ENCODE measurements at places on chromosomes 3 and 15. TPM values are rescaled to one million over a fixed set of nuclear protein-coding genes. Genes with fewer than 3 reads are reported as not detected.
A peak's percentile ranks its signal among the peaks of the same experiment; 100 is the strongest.

GRCh38 chr15:40427188-40427587, 13.6 kb upstream of the BAHD1 start:
- H3K27ac ChIP-seq = no peak overlapping the region
- DNase-seq = no peak
- no peaks in the 10 kb centered on the region for H3K4me1 ChIP-seq
- H3K27me3 ChIP-seq = no peaks in the 10 kb centered on the region

GRCh38 chr15:90141646-90142045, 39.4 kb upstream of the IDH2 start:
- no peak overlapping the region for H3K4me3 ChIP-seq
- H3K27me3 ChIP-seq = no peaks in the 10 kb centered on the region
- no peaks in the 10 kb centered on the region for H3K36me3 ChIP-seq
- no peak for DNase-seq

DNA sequence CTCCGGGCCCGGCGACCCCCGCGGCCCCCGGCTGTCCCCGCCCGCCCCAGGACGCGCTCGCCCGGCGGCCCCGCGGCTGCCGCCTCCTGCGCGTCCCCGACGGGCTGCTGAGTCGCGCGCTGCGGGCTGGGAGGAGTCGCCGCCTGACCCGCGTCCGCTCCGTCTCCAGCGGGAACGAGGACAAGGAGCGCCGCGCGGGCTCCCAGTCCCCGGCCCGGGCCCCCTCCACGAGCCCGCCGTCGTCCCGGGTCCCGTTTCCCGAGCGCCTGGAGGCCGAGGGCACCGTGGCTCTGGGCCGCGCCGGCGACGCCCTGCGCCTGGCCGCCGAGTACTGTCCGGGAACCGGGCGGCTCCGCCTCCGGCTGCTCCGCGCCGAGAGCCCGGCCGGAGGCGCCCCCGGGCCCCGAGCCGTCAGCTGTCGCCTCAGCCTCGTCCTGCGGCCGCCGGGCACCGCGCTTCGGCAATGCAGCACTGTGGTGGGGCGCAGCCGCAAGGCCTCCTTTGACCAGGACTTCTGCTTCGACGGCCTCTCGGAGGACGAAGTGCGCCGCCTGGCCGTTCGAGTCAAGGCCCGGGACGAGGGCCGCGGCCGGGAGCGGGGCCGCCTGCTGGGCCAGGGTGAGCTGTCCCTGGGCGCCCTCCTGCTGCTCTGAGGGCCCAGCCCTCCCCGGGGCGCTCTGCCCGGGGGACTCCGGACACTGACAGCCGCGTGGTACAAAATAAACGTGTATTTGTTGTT, 1.5 kb downstream of the C2CD4A start:
- no peak overlapping the region for H3K27ac ChIP-seq
- no peaks in the 10 kb centered on the region for H3K27me3 ChIP-seq
- peaks cover 17% of the 10 kb centered on the region for H3K4me1 ChIP-seq
- no peak for DNase-seq

- no peaks in the 10 kb centered on the region for H3K27me3 ChIP-seq
- no peak overlapping the region for H3K4me3 ChIP-seq
- H3K27ac ChIP-seq = no peak overlapping the region
- DNase-seq = no peak
These were observed 364.1 kb upstream of the TBL1XR1 start for GRCh38 chr3:177561365-177561764.

- H3K4me1 ChIP-seq = peaks cover 2% of the 10 kb centered on the region
- no peaks in the 10 kb centered on the region for H3K36me3 ChIP-seq
- H3K27ac ChIP-seq = no peak overlapping the region
- no peak for DNase-seq
These were observed 40.9 kb upstream of the MRPL3 start for GRCh38 chr3:131543714-131544113.

GRCh38 chr15:89406940-89407607, 72.5 kb upstream of the POLG start:
- H3K4me3 ChIP-seq = no peak overlapping the region
- peaks cover 63% of the 10 kb centered on the region for H3K4me1 ChIP-seq
- H3K27me3 ChIP-seq = peaks cover 100% of the 10 kb centered on the region
- H3K27ac ChIP-seq = no peak overlapping the region
- H3K36me3 ChIP-seq = no peaks in the 10 kb centered on the region
- no peak for DNase-seq

DNA sequence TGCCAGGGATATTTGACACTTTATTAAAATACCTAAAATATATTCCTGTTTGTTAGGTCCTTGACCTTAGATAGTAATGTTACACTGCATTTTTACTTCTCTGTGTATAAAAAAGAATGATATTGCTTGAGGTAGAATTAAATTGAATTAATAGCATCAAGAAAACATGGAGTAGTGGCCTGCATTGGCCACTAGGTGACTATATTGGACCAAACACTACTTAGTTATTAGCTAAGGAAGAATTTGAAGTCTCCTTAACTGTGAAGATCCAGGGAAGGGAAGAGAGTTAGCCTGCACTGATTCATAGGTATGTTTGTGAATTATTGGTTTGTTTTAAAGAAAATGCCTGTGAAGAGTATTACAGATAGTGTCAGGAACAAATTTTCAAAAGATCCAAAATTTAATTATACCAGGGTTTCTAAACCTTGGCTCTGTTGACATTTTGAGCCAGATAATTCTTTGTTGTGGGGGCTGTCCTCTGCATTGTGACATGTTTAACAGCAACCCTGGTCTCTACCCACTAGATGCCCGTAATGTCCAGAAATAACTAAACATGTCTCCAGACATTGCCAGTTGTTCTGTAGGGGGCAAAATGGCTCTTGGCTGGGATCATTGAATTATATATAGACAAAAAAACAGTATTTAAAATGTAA, 103.6 kb upstream of the THSD4 start:
- H3K4me3 ChIP-seq = no peak overlapping the region
- no peaks in the 10 kb centered on the region for H3K4me1 ChIP-seq
- no peaks in the 10 kb centered on the region for H3K27me3 ChIP-seq
- no peaks in the 10 kb centered on the region for H3K36me3 ChIP-seq
- no peak for DNase-seq

GOLGA6A gene
- not detected for total RNA-seq

FBXL2 gene
- 4.0 TPM for total RNA-seq

- no peak overlapping the region for H3K27ac ChIP-seq
- no peaks in the 10 kb centered on the region for H3K27me3 ChIP-seq
- H3K4me3 ChIP-seq = no peak overlapping the region
These were observed 50.4 kb upstream of the RGMA start for GRCh38 chr15:93139436-93139835.

SLC12A1 gene
- not detected for total RNA-seq

DNA sequence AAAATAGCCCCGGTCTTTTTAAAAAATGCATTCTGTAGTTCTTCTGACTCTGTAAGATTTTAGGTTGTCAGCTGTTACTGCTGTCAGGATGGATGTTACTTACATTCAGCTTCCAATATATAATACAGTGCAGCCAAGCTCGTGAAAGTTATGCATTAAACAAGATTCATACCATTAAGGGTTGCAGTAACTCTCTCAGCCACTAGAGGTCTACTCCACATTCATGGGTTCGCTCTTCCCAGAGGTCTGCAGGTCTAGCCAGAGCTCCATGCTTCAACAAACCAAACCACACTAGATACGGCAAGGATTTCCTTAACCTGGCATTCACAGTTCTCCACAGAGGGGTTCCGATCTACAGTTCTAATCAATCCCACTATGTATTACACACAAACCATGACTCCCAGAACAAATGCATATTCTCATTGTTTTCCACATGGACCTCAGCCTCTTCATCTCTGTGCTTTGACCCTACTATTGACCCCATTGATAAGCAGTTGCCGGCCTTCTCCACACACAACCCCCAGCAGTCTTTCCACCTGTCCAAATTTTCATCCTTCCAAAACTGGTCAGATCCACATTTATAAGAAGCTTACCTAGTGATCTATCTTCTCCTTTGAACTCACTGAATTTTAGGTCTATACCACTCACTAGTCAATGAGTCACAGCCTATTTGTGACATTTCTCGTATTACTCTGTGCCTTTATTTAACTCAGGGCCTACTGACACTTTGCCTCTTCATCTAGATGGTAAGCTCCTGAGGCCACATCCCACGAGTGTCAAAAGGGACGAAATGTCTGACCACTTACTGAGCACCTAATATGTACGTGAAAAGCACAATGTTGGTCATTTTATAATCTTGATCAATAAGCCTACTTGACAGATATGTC, 33.7 kb downstream of the RORA start:
- no peaks in the 10 kb centered on the region for H3K27me3 ChIP-seq
- no peak overlapping the region for H3K4me3 ChIP-seq
- no peaks in the 10 kb centered on the region for H3K4me1 ChIP-seq
- DNase-seq = no peak
- no peaks in the 10 kb centered on the region for H3K36me3 ChIP-seq

- H3K36me3 ChIP-seq = peaks cover 10% of the 10 kb centered on the region
- H3K27me3 ChIP-seq = no peaks in the 10 kb centered on the region
- no peak overlapping the region for H3K4me3 ChIP-seq
- DNase-seq = no peak
These were observed 5.8 kb upstream of the TMEM41A start for GRCh38 chr3:185504636-185505035.

DNA sequence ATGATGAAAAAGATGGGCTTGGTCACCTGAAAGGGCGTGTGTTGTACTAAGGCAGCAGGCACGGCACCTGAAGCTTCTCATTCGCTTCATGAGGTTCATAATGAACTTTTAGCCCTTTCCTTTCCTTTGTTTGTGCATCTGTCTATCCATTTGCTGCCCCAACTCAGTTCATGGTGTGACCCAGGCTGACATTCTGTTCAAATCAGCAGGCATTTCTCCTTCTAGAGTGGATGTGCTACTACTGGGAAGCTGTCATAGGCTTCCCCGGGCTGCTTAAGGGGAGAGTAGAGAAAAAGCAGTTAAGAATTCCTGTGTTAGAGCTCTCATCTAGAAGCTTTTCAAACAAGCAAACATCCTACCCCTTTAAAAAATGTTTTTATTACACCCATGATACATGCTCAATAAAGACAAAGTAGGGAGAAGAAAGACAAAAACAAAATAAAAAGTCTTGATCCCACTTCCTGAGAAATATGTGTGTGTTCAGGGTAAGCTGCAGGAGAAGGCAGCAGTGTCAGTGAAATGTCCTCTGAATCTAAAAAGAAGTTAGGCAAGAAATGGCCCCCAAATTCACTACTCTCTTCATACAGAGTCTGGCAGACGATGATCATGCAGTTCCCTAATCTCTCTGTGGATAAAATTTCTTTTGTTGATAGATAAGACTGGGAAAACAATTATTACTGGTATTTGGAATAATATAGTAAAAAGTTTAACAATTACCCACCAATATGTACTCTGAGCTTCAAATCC, 136.9 kb upstream of the PFN2 start:
- no peak overlapping the region for H3K4me3 ChIP-seq
- H3K36me3 ChIP-seq = no peaks in the 10 kb centered on the region
- no peak for DNase-seq
- no peaks in the 10 kb centered on the region for H3K4me1 ChIP-seq

GRCh38 chr3:81476692-81477091, 284.8 kb downstream of the GBE1 start:
- no peaks in the 10 kb centered on the region for H3K36me3 ChIP-seq
- H3K27me3 ChIP-seq = no peaks in the 10 kb centered on the region
- H3K4me3 ChIP-seq = no peak overlapping the region
- H3K27ac ChIP-seq = no peak overlapping the region
- no peaks in the 10 kb centered on the region for H3K4me1 ChIP-seq

GRCh38 chr3:14369675-14370669, 32.4 kb upstream of the SLC6A6 start:
- DNase-seq = no peak
- H3K27me3 ChIP-seq = peaks cover 48% of the 10 kb centered on the region
- H3K4me3 ChIP-seq = no peak overlapping the region
- H3K36me3 ChIP-seq = no peaks in the 10 kb centered on the region
- H3K27ac ChIP-seq = peak overlapping the region; percentile 69
- peaks cover 41% of the 10 kb centered on the region for H3K4me1 ChIP-seq

GRCh38 chr15:70210076-70210475, 112.4 kb upstream of the TLE3 start:
- no peak overlapping the region for H3K27ac ChIP-seq
- peaks cover 10% of the 10 kb centered on the region for H3K4me1 ChIP-seq
- H3K36me3 ChIP-seq = no peaks in the 10 kb centered on the region
- no peak for DNase-seq

DNA sequence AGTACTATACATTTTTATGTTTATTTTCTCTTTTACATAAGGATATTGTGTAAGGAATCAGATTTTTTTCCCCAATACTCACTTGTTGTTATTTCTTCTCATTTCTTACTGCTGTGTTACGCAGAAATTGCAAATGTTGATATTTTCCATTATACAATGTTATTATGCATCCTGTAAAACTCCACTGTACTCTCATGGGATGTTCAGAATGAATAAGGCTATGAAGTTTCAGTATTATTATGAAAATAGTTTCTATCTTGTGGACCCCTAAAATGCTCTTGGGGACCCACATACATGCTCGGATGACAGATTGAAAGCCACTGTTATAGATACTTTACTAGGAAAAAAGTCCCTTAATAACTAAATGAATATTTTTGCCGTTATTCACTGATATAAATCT, 329.4 kb downstream of the EPHA3 start:
- no peaks in the 10 kb centered on the region for H3K36me3 ChIP-seq
- no peaks in the 10 kb centered on the region for H3K27me3 ChIP-seq
- H3K4me1 ChIP-seq = no peaks in the 10 kb centered on the region
- H3K4me3 ChIP-seq = no peak overlapping the region
- no peak for DNase-seq
- no peak overlapping the region for H3K27ac ChIP-seq

SEMA6D gene
- total RNA-seq = 1.3 TPM

ARPIN gene
- total RNA-seq = 11.0 TPM

HESX1 gene
- total RNA-seq = not detected

SMC4 gene
- 94.8 TPM for total RNA-seq

UBE2E2 gene
- total RNA-seq = 40.6 TPM

DNA sequence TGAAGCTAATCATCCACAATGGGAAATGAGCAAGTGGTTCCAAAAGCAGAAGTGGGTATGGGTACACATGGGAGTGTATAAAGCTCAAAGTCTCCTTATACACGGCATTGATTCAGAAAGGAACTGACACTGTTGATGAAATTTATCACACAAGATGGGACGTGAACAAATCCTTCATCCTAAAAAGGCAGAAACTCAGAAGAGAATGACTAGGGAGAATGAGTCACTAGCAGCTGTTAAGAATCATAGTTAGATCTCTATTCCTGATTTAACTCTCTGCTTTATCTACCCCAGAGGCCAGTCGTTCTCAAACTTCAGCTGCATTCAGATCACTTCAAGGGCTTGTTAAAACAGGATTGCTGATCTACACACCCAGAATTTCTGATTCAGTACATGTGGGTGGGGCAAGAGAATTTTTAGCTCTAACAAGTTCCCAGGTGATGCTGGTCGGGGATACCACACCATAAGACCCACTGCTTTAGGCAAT, 97.7 kb upstream of the PHLDB2 start:
- DNase-seq = no peak
- H3K27ac ChIP-seq = peak overlapping the region; percentile 91
- no peak overlapping the region for H3K4me3 ChIP-seq
- no peaks in the 10 kb centered on the region for H3K36me3 ChIP-seq

ARRDC4 gene
- total RNA-seq = 24.6 TPM

- no peaks in the 10 kb centered on the region for H3K36me3 ChIP-seq
- no peak overlapping the region for H3K4me3 ChIP-seq
- no peak overlapping the region for H3K27ac ChIP-seq
- no peak for DNase-seq
- no peaks in the 10 kb centered on the region for H3K27me3 ChIP-seq
These were observed 102.1 kb downstream of the TGFBR2 start for GRCh38 chr3:30708472-30708871.

- no peaks in the 10 kb centered on the region for H3K36me3 ChIP-seq
- no peaks in the 10 kb centered on the region for H3K4me1 ChIP-seq
- H3K4me3 ChIP-seq = no peak overlapping the region
- no peaks in the 10 kb centered on the region for H3K27me3 ChIP-seq
These were observed 92.7 kb downstream of the ASB7 start for GRCh38 chr15:100695048-100695447.

ECE2 gene
- not detected for total RNA-seq
